ENCODE measurements at places on chromosomes 16 and 17.

DNA sequence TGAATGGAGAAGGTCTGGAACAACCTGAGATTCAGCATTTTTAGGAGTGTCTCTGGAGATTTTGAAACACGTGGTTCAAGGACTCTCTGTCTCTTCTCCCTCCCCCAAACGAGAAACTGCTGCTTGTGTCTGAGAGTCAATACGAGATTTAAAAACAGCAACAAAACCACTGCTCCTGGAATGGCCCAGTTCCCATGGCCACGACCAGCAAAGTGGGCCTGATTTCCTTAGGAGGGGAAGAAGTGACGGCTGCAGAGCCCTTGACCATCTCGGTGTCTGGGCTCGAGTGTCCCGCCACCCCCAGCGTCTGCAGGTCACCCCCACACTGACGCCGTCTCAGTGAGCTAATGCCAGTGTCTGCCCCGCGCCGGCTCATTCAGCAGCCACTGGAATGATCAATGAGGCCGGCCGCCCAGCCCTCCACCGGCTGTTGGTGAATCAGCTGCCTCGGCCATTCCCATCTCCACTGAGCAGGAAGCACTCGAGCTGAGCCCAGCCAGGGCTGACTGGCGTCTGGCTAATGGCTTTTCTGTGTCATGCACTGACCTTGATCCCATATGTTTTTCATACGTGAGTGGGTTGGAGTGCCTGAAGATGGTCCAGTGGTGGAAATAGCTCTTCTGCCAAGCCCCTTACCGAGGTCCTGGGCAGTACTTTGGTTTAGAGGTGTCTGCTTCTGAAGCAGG, 151.8 kb downstream of the PITPNC1 start:
- DNase-seq = peak; percentile 82

GRCh38 chr17:74230896-74231295, 17.5 kb downstream of the TTYH2 start:
- no peak for DNase-seq

DNA sequence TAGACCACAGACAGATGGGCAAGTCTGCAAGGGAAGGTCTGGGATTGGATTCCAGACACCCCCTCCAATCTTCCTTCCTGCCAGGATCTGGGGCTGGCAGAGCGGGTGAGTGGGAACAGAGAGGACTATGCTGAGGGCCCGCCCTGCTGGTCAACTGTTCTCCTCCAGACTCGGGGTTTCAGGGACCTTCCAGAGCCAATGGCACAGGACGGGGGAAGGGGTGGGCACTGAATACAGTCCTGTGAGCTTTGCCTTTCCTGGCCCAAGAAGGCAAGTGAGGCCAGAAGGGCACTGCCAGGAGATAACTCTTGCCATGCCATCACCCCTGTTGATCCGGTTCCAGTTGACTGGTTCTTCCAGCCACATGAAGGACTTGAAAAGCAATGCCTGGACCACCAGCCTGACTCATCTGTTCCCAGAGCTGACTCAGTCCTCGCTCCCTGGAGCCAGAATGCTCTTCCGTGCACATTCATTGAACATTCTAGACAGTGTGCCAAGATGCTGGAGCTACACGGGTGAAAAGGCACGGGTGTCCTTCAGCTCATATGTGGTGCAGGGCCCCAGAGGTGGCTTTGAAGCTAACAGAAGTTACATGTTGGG, 533 bp upstream of the MEFV start:
- DNase-seq = no peak

DNA sequence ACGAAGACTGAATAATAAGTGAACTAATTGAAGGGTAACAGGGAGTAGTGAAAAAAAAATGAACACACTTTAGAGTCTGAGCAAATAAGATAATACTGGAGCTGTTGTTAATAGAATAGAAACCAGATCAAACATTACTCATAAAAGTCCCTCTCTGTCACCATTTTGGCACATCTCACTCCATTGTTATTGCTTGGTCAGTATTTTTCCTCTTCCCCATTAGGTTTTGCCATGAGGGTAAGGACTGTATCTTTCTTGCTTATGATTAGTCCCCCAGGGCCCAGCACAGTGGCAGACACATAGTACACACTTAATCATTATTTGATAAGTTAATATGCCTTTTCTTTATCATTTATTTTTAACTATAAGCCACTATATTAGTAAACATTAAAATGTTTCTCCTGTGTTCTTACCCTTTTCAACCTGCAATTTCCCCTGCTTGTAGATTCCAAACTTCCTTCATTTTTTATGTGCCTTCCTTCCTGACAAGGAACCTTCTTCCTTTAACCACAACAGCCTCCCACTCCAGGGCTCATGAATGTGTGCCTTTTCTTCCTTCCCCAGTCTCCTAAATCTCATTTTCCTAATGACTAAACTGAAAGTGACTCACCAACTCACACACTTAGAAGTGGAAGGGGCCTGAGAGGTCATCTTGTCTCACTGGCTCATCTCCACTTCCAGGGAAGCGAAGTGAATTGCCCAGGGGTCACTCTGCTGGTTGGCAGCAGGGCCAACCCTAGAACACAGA, 88.2 kb upstream of the HAS3 start:
- peak; percentile 52 for DNase-seq
